Activated naive CD4-positive, alpha-beta T cell (primary cell): ENCODE measurements at places on chromosomes 1 and 21.

- DNase-seq: no peak
Observed at GRCh38 chr1:23111600-23112535, 56.8 kb downstream of the LUZP1 start.

DNA sequence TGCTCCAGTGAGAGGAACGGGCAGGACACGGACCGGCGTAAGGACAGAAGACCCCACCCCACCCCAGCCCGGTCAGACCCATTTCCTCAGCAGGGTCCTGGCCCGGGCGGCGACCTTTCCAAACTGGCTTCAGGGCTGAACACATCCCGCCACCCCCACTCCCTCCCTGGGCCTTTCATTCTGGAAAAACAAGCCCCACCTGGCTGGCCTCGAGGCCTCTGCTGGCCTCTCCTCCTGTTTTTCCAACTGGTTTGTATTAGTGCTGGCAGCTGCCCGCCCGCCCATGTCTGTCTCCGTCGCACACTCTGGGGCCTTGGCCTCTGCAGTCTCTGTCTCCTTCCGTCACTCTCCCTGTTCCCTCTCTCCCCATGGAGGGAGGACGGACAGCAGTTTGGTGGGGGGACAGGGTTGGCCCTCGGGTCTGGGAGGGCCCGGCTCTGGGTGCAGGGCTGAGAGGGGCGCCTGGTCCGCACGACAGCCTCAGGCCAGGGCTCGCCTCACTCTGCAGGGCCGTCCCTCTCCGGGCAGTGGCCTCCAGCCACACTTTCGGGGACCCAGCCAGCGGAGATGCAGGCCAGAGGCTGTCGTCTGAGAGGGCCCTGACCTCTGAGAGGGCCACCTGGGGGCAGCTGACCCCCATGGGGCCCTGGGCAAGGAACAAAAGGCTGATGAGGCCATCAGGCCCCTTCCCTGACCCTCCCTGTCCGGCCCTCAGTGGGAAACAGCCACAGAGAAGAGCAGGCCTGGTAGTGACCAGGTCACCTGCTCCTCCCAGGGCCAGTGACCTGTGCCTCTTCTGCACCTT, 1.5 kb upstream of the MXRA8 start:
- DNase-seq: no peak

DNA sequence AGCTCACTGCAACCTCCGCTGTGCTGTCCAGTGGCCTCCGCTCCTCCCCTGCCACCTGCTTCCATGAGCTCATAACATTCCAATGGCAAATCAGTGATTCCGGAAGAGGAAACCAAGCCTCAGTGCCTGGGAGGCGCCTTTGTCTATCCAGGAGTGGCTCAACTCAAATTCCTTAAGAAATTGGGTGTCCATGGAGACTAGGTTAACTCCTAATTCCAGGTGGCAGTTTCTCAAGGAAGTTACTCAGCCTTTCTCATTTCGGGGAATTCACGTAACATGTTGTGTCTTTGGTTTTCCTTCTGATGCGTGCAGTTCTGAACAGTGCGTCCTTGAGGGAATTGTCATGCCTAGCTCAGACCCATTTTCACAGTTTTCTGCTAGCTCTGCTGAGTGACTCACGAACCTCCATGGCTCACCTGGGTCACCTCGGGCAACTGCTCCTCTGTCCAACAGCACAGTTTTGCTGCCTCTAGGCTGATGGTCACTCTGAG, 89.9 kb upstream of the DSCAM start:
- DNase-seq: no peak

DNA sequence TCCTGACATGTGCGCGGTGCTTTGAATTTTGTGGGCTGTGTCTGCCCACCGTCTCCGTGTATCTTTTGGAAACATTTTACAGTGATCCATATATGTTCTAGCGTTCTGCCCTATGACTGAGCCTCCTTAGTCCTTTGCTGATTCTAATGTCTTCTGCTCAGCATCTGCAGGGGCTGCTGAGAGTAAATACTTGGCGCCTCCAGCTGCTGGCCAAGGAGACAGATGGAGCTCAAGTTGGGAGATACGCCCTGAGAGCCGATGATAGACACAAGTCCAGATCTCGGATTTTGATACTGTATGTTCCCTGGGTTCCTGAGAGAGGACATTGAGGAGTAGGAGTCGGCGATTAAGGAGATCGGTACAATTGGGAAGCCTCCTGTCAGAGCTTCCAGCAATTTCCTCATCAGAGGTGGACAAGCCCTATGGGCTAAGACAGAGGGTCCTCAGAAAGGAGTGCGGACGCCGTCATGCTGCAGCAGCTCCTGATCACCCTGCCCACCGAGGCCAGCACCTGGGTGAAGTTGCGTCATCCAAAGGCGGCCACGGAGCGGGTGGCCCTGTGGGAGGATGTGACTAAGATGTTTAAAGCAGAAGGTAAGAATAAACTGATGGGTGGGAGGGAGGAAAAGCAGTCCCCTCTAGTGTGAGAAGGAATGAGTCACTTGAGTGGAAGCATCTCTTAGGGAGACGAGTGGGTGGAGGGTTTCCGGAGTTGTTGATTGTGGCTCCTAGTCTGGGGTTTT, 390 bp downstream of the ZFP69B start:
- peak; percentile 63 for DNase-seq

DNA sequence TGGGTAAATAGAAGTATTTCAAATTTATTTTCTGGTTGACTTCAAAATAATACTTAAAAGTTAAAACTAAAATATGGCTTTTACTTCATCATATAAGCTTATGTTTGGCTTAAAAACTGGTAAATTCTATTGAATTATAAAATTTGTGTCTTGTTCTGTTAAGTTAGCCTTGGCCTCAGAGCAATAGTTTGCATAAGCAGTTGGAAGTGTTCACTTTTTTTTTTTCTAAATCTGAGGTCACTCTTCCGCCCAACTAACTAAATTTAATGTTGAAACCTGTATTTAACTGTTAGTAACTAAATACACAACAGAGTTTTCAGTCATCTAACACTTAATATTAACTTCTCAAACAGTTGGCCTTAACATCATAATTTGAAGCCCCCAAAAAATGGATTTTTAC, 871.7 kb upstream of the ADAMTS5 start:
- DNase-seq: no peak

DNA sequence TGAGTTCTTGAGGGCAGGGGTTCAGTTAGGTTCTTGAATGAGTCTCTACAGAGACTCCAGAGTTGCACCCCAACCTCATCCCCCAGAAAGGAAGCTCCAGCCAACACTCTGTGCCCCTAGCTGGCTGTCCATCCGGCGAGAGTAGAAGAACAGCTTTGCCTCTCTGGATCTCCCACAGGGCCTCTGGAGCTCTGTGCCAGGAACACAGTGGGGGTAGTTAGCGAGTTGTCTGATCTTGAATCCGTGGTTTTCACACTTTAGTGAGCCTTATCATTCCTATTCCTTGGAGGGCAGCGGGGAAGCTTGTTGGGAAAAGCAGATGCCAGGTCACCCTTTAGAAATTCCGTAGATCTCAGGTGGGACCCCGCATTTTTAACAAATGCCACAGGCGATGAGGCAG, 45.0 kb downstream of the STUM start:
- DNase-seq: no peak

DNA sequence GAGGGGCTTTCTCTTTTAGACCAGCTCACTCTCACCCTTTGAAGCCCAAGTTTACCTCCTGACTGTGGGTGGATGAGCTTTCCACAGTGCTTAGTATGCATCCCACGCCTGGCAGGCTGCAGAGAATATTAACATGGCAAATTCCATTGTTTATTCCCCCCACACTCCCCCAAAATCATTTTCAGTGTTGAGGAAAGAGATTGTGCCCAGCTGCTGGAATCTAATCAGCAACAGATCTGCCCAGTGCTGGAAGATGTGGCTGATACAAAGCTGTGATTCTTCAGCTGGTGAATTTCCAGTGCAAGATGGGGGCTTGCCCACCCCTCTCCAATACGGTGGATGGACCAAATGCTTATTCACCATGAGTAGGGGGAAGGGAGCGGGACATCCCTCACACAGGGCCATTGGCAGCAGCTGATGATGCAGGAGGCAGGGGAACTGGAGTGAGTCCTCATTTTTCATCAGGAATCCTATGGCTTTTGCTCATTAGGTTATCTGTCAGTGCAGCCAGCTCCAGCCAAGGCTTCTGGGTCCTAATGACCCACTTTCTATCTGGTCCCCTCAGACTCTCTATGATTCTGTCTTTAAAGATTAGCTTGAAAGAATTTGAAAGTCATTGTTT, 39.7 kb upstream of the KCNA3 start:
- no peak for DNase-seq

DNA sequence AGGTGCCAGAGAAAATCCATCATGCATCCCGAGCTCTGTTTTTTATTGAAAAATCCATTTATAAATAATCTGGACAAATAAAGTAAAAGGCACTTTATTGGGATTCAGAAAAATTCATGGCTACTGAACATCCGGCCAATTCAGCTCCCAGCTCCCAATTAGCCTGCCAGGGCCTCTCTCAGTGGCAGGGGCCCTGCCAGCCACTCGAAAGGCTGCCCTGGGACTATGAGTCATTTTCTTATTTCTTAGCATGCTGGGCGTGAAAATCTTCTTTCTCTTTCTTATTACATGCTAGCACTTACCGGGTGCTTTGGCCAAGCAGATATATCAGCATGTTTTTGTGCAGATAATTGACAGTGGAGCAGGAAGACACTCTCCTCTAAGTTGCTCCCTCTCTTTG, 283.3 kb downstream of the CAMTA1 start:
- no peak for DNase-seq

DNA sequence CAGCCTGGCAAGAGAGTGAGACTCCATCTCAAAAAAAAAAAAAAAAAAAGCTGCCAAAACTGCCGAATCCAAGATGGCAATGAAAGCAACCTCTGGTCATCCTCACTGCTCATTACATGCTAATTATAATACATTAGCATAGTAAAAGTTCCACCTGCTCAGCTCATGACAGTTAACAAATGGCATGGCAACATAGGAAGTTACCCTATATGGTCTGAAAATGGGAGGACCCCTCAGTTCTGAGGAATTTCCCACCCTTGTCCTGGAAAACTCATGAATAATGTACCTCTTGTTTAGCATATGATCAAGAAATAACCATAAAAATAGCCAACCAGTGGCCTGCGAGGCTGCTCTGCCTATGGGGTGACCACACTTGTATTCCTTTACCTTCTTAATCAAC, 93.1 kb upstream of the PGBD5 start:
- no peak for DNase-seq

GRCh38 chr1:178870944-178871343, at the start of gene ANGPTL1:
Gene ANGPTL1 (minus strand): TSS chr1:178871077. CDS start chr1:178865776, 5,301 bp downstream.
- no peak for DNase-seq

DNA sequence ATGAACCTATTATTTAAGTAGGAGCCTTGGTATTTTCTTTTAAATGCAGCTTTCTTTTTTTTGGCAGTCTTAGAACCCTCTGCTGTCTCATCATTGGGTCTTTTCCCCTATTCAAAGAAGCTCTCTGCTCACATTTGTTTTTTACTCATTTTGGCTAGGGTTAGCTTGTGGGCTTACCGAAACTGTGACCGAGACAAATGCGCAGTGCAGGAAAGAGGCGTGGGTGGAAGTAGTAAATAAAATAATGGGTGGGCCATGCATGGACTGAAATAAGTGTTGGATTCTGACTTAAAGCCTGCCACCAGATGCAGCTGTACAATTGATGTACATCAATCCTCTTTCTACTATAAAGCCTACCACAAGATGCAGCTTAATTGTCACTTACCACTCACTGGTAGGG, 14.7 kb downstream of the XPR1 start:
- no peak for DNase-seq

GRCh38 chr1:37323486-37324377, 150.6 kb upstream of the ZC3H12A start:
- DNase-seq: no peak

DNA sequence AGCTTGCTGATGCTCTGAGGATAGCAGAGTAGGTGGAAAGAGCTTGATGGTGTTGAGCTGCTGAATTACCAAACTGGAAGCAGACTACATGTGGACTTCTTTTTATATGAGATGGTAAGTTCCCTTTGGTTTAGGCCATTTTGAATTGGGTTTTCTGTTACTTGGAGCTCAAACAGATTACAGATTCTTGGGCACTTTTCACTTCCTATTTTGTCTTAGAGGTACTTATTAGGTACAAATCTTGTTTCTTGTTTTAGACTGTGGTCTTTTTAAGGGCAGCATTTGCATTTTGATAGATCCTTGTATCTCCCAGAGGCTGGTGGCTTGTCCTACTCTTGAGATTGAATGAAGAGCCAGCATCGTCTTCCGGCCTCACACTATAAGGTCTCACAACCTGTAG, 70.2 kb downstream of the GADD45A start:
- DNase-seq: no peak

DNA sequence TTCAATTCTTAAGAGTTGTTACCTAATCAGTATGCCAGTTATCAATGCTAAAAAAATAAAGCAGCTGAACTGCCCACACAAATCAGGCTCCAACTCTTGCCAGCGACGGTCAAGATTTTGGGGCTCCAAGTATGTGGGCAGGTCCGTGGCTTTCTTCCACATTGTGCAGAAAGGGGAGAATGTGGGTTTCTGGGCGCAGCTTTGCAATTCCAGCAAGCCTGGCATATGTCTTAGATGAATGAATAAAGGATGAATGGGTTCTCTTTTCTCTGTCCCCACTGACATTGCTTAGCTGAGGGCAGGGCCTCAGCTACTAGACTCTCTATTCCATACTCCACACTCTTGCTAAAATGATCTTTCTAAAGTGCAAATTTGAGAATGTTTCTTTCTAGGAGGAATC, 42.4 kb downstream of the NENF start:
- no peak for DNase-seq

GRCh38 chr1:93614986-93615581, 66.6 kb downstream of the BCAR3 start:
- DNase-seq: no peak

GRCh38 chr1:77876884-77877283, 11.5 kb upstream of the NEXN start:
- DNase-seq: no peak

- DNase-seq: no peak
Observed at GRCh38 chr1:71916894-71917293, 365.4 kb downstream of the NEGR1 start.

DNA sequence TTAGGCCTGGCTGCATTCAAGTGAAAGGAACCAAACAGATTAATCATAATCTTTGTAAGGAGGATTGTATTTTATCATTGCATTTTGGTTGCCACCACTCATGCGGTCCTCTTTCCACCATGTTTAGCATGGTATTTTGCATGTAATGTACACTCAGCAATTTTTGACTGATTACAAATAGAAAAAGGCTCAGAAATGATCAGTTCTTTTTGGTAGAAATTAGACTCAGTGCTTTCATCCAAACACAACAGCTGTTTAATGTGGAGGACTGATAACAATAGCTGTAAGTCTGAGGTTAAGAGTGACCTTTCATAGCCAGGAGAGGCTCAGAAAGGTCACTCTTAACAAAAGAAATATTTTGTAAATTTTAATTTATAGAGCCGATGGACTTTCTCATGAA, 25.3 kb upstream of the DPH5 start:
- DNase-seq: no peak

GRCh38 chr21:26194326-26194725, 23.8 kb upstream of the APP start:
- no peak for DNase-seq

GRCh38 chr1:16266411-16267118, 29.6 kb upstream of the CPLANE2 start:
- no peak for DNase-seq

DNA sequence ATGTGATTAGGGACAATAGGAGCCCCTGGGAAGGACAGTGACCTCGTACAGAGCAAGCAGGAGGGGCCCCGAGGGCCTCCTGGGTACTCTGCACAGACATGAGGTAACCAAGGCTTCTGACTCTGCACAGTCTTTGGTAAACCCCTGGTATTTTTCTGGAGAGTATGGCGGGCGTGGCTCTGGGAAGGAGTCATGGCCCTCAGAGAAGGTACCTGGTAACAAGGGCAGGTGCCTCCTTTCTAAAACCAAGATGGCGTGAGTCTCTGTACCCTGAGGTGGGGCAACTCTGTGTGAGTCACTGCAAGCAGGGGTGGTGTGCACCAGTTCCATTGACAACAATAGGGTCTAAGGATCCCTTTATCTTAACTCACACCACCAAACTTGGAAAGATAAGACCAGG, 39.9 kb upstream of the SLC19A1 start:
- no peak for DNase-seq
